ENCODE measurements at places on chromosomes 1 and 21.

DNA sequence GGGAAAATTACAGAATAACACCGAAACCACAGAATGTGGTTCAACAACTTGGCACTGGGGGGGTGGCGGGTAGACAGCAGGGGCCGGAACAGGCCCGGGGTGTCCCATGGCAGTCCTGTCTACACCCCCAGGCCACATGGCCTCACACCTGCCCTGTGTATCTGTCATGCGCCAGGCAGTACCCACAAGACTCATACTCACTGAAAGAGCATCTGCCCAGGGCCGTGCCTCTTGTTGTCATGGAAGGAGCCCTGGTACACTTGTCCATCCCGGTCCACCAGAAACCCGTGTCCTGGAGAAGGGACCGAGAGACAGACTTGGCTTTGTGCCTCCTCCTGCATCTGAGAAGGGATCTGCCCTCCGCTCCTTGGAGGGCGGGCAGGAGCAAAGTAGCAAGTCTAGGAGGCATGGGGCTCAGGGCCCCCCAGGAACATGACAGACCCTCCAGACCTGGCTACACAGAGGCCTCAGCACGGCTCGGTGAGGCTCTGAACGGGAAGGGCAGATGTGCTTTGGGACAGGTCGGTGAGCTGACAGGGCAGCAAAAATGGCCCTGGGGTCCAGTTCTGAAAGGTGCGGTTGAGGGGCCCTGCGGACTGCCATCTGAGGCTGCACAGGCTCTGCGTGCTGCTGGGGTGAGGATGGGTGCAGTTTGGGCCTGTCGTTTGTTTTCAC is 5.6 kb downstream of the MORN1 start:
- no peak for DNase-seq

- no peak for DNase-seq
These were observed 33.7 kb upstream of the PRDM2 start for GRCh38 chr1:13666317-13666716.

- DNase-seq: no peak
These were observed 26.6 kb downstream of the DDAH1 start for GRCh38 chr1:85438353-85438752.

- DNase-seq: no peak
These were observed 37.6 kb downstream of the OR10R2 start for GRCh38 chr1:158509471-158510156.

DNA sequence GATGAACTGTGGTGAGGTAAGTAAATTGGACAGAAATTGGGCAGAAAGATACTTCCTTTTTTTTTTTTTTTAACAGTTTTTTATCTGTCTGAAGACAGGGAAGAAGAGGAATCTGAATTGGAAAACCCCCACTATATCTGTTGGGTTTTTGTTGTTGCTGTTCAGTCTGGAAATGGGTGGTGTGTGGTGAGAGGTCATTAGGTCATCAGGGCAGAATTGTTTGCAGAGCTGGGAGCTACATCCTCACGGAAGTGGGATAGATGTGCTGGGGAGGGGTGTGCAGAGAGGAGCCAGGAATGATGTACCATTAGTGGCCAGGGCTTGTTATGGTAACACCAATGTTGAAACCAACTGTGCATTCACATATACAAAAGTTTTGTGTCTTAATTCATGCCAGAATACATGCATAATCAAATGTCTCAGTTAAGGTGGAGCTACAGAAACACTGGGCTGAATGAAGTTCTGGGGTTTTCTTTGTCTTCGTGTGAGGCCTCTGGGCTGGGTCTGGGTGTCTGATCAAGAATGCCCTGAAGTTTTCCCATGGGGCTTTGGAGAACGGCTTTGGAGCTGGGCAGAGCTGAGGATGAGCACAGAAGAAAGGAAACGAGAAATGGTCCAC is 12.4 kb downstream of the USP25 start:
- DNase-seq: no peak

- no peak for DNase-seq
These were observed 87.5 kb downstream of the RGS2 start for GRCh38 chr1:192896376-192896775.

DNA sequence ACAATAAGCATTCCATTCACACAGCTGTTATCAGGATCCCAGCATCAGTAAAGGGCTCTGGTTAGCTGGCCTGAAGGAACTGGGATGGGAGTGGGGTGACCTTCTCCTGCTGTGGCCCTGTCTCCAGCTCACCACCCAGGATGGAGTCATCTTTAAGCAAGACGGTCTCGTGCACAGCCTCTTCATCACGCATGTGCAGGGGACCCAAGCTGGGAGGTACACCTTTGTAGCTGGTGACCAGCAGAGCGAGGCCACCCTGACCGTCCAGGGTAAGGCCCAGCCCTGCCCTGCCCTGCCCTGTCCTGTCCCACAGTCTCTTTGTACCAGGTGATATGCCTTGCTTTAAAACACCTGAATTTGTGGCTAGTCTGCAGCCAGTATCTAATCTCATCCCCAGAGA is 24.3 kb downstream of the IGFN1 start:
- DNase-seq: no peak

- DNase-seq: peak; percentile 55
These were observed 27.9 kb upstream of the BATF3 start for GRCh38 chr1:212727386-212728181.

DNA sequence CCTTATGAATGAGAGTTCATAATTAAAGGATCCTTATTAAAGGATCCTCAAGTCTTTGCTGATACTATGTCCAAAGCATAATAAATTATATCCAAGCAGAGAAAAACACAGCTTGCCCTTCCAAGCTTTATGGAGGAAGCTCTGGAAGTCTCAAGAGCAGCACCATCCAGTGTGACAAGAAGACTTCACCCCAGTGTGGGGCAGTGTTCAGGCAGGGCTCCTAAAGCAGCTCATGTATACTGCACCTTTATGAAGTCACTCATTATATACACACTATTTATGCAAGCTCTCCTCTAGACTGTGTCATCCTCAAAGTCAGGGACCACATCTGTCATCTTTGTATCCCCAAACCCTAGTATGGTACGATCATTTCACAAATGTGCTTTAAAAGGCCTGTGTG is 11.9 kb upstream of the CCN1 start:
- DNase-seq: no peak
